Activated CD4-positive, alpha-beta memory T cell treated with anti-CD3 and anti-CD28 coated beads, Interleukin-2, amount 10 ng/mL, durations not matched to agents 7 days and 5 days (primary cell): ENCODE measurements at places on chromosomes 7 and 10. TPM values are rescaled to one million over a fixed set of nuclear protein-coding genes. Genes with fewer than 3 reads are reported as not detected.

The WBP1L gene
- 31.7 TPM for total RNA-seq

DNA sequence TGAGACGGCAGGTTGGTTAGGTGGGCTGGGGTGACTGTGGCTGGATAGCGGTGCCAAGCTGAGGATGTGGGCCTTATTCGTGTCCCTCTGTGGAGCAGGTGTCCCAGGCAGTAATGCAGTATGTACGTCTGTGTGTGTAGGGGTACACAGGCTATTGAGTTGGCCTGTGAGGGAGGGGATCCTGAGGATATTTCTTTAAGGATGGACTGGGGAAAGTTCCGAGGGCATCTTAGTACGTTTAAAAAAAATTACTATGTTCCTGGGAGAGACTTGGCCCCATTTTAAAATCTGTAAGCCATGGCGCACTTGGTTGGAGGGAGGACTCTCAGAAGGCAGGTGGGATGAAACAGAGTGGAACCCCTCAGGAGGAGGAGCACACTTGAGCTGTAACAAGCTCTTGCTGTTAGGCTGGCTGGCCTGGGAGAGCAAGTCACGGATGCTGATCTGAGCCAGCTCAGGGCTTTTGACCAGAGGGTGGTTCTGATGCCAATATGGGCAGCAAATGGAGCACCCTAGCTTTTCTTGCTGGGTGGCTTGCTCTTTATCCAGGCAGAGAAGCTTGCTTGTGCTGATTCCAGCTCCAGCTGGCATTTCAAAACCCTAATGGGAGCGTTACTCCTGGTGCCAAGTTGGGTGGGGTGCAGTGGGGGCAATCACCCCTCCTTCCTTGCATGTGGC, 765 bp downstream of the WBP1L start:
- H3K27ac ChIP-seq, result peak overlapping the region; percentile 82
- peak overlapping the region; percentile 100 for H3K4me3 ChIP-seq
- DNase-seq, result peak; percentile 42
- H3K36me3 ChIP-seq, result peaks cover 15% of the 10 kb centered on the region
- H3K4me1 ChIP-seq, result peaks cover 41% of the 10 kb centered on the region

- H3K36me3 ChIP-seq, result peaks cover 59% of the 10 kb centered on the region
- peak overlapping the region; percentile 78 for H3K4me3 ChIP-seq
- peaks cover 16% of the 10 kb centered on the region for H3K27me3 ChIP-seq
- DNase-seq, result peak; percentile 77
These were observed 1.8 kb downstream of the UFSP1 start for GRCh38 chr7:100887516-100888290.

GRCh38 chr10:73358331-73359279, at the start of gene CFAP70:
TSS of gene CFAP70 (minus strand) at chr10:73358864. CDS start at chr10:73354796, 4,068 bp downstream.
- peak; percentile 95 for DNase-seq
- peaks cover 3% of the 10 kb centered on the region for H3K36me3 ChIP-seq
- peaks cover 11% of the 10 kb centered on the region for H3K27me3 ChIP-seq
- peaks cover 21% of the 10 kb centered on the region for H3K4me1 ChIP-seq

GRCh38 chr7:73909051-73909941, 48.3 kb downstream of the TMEM270 start:
- no peak overlapping the region for H3K4me3 ChIP-seq
- no peak overlapping the region for H3K27ac ChIP-seq

- H3K36me3 ChIP-seq, result no peaks in the 10 kb centered on the region
- H3K4me3 ChIP-seq, result no peak overlapping the region
- no peaks in the 10 kb centered on the region for H3K4me1 ChIP-seq
- H3K27me3 ChIP-seq, result peaks cover 2% of the 10 kb centered on the region
- DNase-seq, result no peak
These were observed 226.8 kb downstream of the ACTR3B start for GRCh38 chr7:152986376-152986775.

DNA sequence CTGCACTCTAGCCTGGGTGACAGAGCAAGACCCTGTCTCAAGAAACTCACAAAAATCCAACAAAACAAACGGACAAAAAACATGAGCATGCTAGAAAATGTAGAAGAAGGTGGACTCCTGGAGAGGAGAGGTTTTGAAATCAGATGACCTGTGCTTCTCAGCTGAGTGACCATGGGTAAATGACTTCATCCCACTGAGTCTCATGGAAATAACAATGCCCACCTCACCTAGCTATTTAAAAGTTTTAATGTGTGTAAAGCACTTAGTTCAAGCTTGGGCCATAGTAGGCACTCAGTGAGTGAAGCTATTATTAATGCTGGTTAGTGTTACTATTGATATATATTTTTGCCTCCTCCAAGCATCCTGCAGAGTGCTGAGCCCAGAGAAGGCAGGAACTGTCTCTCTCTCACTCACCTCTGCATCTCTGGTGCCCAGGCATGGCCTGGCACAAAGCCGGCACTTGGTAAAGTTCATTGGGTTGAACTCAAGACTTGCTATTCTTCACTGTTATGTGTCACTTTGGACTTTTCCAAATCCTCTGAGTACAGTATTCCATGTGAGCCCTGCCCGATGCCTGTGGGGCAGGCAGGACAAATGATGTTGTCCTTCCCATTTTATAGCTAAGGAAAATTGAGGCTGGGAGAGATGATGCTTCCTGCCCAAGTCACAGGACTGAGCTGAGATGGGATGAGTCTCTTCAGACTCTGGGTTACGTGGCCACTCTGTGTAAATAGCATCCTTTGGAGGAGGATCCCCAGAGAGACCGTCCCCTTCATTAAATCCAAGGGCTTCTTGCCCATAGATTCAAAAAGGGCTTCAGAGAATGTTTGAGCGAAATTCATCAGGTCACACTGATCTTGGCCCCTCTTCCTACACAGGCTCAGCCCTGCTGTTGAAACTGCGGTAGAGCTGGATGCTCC, 81.4 kb upstream of the EMX2 start:
- no peak overlapping the region for H3K27ac ChIP-seq
- H3K36me3 ChIP-seq, result no peaks in the 10 kb centered on the region
- H3K4me3 ChIP-seq, result no peak overlapping the region

The EEF1AKMT2 gene
- total RNA-seq, result 32.5 TPM

DNA sequence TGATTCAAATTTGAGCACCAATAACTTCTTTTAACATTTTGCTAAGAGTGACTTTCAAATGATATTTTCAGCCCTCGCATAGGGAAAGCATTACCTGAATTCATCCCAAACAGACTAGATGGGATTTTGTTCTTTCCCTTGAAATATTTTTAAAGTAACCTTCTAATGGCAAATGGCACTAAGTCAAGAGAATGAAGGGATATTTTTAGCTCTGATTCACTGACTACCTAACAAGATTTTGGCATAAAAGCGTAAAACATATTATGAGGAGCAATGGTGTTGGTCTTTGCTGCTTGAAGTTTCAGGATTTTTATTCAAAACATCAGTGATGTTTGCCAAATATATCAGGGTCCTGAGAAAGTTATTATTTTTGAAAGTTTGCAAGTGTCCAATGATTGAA, 290.3 kb downstream of the CDK14 start:
- DNase-seq, result no peak
- H3K27me3 ChIP-seq, result no peaks in the 10 kb centered on the region
- H3K36me3 ChIP-seq, result no peaks in the 10 kb centered on the region
- no peaks in the 10 kb centered on the region for H3K4me1 ChIP-seq

The OLAH gene
- total RNA-seq, result 4.2 TPM

GRCh38 chr10:130363051-130363450, 226.9 kb downstream of the GLRX3 start:
- H3K36me3 ChIP-seq, result no peaks in the 10 kb centered on the region
- H3K4me3 ChIP-seq, result no peak overlapping the region
- no peaks in the 10 kb centered on the region for H3K27me3 ChIP-seq
- no peak overlapping the region for H3K27ac ChIP-seq
- no peak for DNase-seq
- no peaks in the 10 kb centered on the region for H3K4me1 ChIP-seq

DNA sequence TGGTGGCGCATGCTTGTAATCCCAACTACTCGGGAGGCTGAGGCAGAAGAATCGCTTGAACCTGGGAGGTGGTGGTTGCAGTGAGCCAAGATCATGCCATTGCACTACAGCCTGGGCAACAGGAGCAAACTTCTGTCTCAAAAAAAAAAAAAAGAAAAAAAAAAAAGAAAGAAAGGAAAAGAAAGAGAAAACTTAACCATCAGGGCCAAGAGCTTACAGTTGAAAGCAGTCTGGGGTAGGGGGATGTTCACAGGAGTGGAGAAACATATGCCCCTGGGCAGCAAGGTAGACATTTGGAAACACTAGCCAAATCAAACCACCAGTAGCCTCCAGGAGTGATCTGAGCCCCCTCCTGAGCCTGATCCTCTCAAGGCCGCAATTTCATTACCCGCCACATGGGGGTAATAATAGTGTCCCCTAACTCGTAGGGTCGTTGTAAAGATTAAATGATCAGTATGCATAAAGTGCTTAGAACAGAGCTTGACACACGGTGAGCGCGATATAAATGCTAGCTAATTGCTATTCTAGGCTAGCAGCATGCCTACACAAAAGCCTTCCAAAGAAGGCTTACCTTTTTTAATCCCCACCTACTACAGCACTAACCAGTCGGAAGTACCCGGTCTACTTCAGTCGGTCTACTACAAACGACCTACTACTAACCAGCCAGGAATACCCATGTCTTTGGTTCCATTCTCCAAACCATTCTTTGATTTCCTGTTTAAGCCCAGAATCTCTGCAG, 274.3 kb upstream of the NEBL start:
- peaks cover 5% of the 10 kb centered on the region for H3K4me1 ChIP-seq
- H3K36me3 ChIP-seq, result peaks cover 2% of the 10 kb centered on the region
- H3K27me3 ChIP-seq, result peaks cover 42% of the 10 kb centered on the region
- no peak overlapping the region for H3K4me3 ChIP-seq
- no peak overlapping the region for H3K27ac ChIP-seq

The NT5C2 gene
- 71.8 TPM for total RNA-seq

The TACC2 gene
- total RNA-seq, result not detected
